ENCODE measurements at places on chromosomes 16 and 17.
A peak's percentile ranks its signal among the peaks of the same experiment; 100 is the strongest.

- no peak for DNase-seq
Measured at GRCh38 chr17:50394711-50395110, 2.6 kb downstream of the LRRC59 start.

GRCh38 chr16:70152578-70153302 is 20.8 kb upstream of the CLEC18C start:
- no peak for DNase-seq

- DNase-seq = peak; percentile 24
Measured at GRCh38 chr17:82952019-82952418, 112.2 kb upstream of the ZNF750 start.

DNA sequence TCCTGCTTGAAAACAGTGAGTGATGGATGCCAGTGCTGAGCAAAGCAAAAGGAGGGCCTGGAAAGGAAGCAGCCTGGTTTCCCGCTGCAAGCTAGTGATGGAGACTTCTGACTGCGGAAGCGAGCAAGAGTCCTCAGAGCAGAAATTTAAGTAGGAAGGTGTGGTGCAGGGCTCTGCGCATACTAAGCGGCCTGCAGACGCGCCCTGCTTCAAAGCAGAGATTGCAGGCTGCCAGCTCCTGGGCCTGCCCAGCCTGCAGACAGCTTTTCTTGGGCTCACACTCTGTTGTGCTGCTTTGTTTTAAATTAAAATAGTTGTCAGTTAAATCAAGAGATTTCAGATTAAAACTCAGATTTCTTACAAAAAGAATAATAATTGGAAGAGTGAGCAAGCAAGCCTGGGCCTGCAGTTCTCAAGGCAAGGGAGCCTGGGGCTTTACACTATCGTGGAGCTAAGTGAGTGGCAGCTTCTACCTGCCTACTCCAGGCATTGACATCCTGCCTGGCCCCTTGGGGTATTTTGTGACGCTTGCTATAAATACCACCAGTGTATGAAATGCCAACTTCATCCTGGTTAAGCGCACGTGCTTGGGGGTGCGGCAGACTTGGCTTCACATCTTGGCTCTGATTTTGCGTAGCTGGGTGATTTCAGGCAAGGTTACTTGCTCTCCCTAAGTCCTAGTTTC is 237.3 kb downstream of the XYLT1 start:
- no peak for DNase-seq

- no peak for DNase-seq
Measured at GRCh38 chr17:31835984-31836383, 23.1 kb downstream of the COPRS start.

DNA sequence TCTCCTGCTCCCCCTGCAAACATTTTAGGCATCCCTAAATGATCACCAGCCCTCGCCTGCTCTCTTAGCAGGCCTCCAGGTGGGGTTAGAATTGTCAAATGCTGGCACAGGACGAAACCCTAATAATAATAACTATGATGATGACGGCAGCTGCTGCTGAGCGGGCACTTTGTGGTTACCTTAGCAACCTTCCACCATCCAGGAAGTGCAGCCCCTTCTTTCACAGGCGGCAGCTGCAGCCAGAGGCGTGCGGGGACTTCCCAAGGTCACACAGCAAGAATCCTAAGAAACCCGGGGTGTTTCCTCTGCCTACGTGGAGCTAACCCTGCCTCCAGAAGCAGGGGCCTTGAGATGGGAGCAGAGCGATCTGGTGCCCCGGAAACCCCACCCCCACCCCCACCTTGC is 22.4 kb upstream of the EIF1 start:
- peak; percentile 62 for DNase-seq

GRCh38 chr17:79970576-79971068 is 65.0 kb downstream of the TBC1D16 start:
- no peak for DNase-seq

DNA sequence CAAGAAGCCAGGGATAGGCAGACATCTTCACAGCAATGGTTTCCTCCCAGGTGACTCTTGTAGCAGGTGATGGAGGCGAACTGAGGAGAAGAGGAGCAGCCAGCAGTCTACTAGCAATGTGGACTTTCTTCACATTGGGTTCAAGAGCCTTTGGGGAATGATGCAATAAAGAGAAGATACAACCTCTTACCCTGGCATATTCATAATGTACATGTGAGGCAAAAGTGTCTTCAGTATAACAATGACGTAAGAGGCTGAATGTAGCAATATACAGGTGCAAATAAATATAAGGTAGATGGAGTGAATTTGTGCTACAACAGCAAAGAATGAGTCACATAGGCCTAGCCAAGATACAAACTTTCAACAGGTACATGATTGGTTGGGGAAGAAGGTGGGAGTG is 70.9 kb upstream of the SOX9 start:
- DNase-seq = no peak

- DNase-seq = peak; percentile 73
Measured at GRCh38 chr16:89602273-89602951, 11.0 kb upstream of the DPEP1 start.

DNA sequence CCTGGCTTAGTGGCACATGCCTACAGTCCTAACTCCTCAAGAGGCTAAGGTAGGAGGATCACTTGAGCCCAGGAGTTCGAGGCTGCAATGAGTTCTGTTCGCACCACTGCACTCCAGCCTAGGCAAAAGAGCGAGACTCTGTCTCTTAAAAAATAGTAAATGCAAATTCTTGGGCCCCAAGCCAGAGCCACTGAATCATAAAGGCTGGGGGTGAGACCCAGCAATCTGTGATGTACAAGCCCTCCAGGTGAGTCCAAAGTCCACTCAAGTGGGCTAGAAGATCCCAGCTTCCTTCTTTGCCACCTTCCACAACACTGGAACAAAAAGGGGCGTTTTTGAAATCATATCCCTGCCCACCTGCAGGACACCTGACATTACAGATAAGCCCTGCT is 16.9 kb downstream of the TRIM25 start:
- no peak for DNase-seq

- peak; percentile 97 for DNase-seq
Measured at GRCh38 chr17:51120739-51121619, at the start of gene SPAG9. Gene SPAG9 (minus strand): TSS chr17:51120868. CDS start chr17:51120656, 212 bp downstream.

DNA sequence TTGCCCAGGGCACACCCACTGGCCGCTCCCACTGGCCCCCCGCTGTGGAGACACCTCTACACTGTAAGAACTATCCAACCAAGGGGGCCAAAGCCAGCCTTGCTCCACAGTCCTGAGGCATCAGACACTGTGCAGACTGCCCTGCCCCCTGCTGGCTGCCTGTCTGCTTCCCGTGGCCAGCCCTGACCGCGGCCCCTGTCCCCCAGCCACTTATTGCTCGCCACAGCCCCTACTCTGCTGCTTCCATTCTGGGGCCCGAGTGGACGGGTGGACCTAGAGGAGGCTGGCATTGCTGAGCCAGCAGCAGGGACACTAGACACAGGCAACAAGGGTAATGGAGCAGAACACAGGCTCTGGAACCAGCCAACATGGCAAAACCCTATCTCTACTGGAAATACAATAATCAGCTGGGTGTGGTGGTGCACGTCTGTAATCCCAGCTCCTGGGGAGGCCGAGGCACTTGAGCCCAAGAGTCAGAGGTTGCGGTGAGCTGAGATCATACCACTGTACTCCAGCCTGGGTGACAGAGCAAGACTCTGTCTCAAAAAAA is 19.7 kb upstream of the LRRC37A3 start:
- DNase-seq = no peak

DNA sequence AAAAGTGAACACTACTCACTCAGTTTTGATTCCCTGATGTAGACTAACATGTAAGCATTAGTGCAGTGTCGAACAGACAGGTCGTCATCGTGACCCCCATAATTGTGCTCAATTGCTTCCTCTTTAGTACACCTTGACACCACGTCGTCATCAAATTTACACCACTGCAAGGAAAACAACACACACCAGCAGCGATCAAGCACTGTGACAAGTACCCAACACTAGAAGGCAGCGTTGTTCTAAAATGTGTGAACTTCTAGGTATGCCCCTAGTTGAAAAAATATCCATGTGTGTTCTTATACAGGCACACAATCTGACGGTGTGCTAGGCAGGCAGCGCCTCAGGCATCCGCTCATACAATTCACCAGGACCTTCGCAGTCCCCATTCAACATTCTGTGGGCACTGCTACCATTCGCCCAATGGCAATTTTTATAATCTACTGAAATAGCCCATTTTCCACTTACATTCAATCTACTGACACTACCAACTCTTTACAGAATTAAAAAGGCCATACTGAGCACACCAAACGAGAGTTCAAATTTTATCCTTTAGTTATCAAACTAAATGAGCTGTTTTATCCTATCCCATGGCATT is 23.1 kb downstream of the LITAFD start:
- DNase-seq = no peak

- DNase-seq = no peak
Measured at GRCh38 chr16:80260906-80261311, 279.9 kb upstream of the DYNLRB2 start.

- DNase-seq = no peak
Measured at GRCh38 chr17:33396818-33397217, 103.7 kb upstream of the ASIC2 start.

DNA sequence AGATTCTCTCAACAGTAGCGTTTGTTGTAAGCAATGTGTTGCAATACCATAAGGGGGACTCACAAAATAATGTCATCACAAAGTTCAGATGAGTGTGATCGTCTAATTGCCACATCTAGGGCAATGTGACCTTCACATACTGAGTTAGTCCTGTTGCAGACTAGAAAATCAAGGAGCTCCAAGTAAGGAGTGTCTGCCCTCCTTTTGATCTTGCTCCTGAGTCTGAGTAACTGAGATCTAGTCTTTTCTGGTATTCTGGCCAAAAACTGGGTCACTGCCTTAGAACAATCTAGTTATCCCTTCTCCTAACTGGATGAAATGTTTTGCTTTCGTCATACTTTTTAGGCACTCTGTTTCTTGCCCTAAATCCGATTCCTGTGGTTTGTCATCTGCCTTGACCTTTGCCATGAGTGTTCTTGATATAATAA is 712.1 kb downstream of the CDH11 start:
- no peak for DNase-seq

GRCh38 chr17:67035131-67036083 is 8.9 kb upstream of the CACNG1 start:
- no peak for DNase-seq

DNA sequence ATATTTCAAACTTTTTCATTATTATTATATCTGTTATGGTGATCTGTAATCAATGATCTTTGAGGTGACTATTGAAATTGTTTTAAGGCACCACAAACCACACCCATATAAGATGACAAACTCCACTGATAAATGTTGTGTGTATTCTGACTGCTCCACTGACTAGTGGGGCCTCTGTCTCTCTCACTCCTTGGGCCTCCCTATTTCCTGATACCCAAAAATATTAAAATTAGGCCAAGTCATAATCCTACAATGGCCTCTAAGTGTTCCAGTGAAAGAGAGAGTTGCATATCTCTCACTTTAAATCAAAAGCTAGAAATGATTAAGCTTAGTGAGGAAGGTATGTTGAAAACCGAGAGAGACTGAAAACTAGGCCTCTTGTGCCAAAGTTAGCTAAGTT is 23.4 kb downstream of the CYLD start:
- DNase-seq = no peak

GRCh38 chr17:4718276-4718675 is 7.8 kb downstream of the ARRB2 start:
- no peak for DNase-seq

GRCh38 chr17:28871056-28871579 is 16.3 kb downstream of the ERAL1 start:
- DNase-seq = no peak

DNA sequence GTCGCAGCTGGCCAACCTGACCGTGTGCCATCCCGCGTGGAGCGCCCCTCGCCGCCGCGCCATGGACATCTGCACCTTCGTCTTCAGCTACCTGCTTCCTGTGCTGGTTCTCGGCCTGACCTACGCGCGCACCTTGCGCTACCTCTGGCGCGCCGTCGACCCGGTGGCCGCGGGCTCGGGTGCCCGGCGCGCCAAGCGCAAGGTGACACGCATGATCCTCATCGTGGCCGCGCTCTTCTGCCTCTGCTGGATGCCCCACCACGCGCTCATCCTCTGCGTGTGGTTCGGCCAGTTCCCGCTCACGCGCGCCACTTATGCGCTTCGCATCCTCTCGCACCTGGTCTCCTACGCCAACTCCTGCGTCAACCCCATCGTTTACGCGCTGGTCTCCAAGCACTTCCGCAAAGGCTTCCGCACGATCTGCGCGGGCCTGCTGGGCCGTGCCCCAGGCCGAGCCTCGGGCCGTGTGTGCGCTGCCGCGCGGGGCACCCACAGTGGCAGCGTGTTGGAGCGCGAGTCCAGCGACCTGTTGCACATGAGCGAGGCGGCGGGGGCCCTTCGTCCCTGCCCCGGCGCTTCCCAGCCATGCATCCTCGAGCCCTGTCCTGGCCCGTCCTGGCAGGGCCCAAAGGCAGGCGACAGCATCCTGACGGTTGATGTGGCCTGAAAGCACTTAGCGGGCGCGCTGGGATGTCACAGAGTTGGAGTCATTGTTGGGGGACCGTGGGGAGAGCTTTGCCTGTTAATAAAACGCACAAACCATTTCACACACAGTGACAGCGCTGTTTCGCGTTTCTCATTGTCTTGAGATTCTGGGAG is 2.0 kb upstream of the ZACN start:
- DNase-seq = no peak

GRCh38 chr16:50244140-50244503 is 22.2 kb upstream of the ADCY7 start:
- DNase-seq = no peak

GRCh38 chr16:83630979-83631378 is 176.8 kb upstream of the HSBP1 start:
- DNase-seq = no peak

DNA sequence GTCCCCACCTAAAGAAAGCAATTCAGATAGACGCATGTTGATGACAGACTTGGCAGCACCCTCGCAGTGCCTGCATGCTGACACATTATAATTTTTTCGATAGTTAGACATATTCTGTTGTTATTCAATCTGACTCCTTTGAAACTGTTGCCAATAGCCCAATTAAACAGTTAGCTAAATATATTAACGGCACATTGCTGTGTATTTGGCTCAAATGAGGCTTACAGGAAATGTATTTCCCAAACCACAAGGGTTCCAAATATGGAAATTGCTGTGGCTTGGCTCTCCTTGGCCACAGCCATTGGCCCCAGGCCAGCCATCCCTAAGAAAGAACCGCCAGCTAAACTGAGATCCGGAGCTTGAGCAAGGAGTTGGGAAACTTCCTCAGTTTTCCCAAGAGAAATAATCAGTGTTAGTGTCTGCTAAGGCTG is 31.1 kb downstream of the C16orf82 start:
- DNase-seq = no peak

GRCh38 chr17:29243792-29244191 is 2.9 kb upstream of the CRYBA1 start:
- DNase-seq = no peak

DNA sequence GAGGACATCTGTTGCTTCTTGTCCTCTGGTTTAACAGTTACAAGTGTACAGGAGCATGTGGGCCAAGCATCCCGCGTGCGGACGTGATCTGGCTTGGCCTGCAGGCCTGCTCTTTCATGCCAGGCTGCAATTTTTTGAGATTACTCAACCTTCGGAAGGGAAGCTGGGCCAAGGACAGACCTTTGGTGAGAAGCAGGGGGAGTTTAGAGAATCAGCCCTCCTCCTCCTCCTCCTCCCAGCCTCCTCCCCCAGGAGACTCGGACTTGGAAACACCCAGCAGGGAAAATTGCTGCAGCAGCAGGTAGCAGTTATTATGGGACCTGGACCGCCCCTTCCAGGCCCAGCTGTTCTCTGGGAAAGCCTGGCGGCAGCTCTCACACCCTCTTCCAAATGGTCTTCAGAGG is 5.1 kb upstream of the KLHL36 start:
- DNase-seq = peak; percentile 83
